ENCODE measurements at places on chromosomes 7 and 10. TPM values are rescaled to one million over a fixed set of nuclear protein-coding genes. Genes with fewer than 3 reads are reported as not detected.
A peak's percentile ranks its signal among the peaks of the same experiment; 100 is the strongest.

The ASB15 gene
- not detected for total RNA-seq

The SCIN gene
- total RNA-seq = 14.3 TPM

The HMX2 gene
- total RNA-seq = not detected

The CALML5 gene
- total RNA-seq = not detected

The PRKAR2B gene
- total RNA-seq = 7.9 TPM

The ABCA13 gene
- 0.35 TPM for total RNA-seq

The HECW1 gene
- total RNA-seq = 1.6 TPM

The PALS2 gene
- 15.6 TPM for total RNA-seq

The ALOX5 gene
- 128 TPM for total RNA-seq

The ZNF485 gene
- total RNA-seq = 3.4 TPM

GRCh38 chr7:148715027-148715426 is 16.3 kb downstream of the CUL1 start:
- DNase-seq = no peak

DNA sequence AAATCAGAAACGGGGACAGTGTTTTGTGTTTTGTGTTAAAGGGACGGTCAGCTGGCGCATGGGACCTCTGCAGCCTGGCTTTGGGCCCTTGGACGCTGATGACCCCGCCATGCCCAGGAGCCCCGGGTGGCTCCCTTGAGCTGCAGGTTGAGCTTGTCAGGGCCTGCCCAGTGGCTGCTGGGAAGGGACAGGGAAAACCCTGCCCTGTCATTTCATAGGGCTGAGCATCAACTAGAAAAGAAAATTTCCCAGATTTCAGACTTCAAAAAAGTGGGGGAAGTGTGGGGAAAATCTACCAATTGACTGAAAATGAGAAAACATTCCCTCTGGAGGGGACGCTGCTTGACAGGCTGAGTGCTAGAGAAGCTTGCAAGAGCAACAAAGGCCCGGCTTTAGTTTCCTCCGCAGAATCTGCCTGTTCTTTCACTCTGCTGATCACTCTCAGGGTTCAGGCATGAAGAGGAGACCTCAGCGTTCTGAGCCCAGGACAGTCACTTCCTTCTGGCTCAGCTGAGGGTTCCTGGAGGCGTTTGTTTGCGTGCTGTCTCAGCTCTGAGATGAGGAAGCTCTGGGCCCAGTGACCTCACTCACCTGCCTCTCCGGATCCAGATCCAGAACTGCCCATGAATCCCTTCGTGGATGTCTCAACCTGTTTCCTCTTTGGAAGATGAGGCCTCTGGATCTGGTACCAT is 18.6 kb upstream of the DNAJB6 start:
- DNase-seq = peak; percentile 69

GRCh38 chr10:133278577-133279265 is 2.1 kb upstream of the ADAM8 start:
- DNase-seq = peak; percentile 78

- DNase-seq = no peak
Measured at GRCh38 chr10:18162021-18162627, 21.9 kb downstream of the CACNB2 start.

DNA sequence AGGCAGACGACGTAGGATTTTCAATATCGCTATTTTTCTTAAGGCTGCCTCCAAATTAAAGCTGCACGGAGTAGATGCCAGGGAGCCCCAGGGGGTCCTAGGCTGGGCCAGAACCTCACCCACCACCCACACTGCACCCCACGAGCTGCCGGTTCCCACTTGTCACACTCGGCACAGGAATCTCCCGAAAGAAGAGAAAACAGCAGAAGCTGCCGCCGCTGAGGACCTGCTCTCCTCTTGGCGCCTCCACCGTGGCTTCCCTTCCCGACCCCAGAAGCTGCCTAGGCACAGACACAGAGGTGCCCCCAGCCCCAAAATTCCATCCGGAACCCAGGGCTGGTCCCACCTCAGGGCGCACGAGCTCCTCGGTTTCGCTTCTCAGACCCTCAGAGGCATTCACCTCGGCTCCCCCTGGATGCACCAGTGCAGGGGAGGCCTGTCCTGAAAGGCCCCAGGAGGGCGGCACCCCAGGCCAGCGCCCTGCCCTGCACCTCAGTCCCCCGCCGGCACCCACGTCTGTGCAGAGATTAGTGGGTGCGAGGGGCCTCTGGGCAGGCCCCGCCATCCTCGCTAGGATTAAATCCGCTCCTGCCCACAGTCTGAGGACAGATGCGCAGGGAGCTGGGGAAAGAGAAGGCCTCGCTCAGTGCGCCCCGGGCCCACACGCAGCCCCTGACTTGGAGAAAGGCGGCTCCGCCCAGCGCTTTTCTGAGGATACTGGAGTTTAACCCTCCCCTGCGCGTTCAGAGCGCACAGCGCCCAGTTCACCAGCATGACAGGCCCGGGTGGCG is 99.2 kb downstream of the PTPRN2 start:
- no peak for DNase-seq

DNA sequence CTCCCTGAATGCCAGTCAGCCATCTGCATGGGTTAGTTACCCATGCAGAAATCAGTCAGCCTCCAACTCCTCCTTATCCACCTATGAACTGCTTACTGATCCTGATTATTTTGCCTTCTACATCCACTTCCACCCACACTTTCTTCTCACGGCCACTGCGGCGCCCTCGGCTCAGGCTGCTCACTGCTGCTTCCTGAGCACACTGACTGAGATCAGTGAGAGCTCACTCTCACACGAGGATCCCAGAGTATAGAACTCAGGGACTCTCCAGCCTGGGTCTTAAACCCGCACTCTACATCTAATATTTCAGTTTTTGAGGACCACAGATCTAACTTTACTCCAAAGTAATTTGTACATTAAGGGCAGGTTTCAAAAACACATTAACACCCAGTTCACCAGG is 64.4 kb downstream of the GRB10 start:
- DNase-seq = no peak

DNA sequence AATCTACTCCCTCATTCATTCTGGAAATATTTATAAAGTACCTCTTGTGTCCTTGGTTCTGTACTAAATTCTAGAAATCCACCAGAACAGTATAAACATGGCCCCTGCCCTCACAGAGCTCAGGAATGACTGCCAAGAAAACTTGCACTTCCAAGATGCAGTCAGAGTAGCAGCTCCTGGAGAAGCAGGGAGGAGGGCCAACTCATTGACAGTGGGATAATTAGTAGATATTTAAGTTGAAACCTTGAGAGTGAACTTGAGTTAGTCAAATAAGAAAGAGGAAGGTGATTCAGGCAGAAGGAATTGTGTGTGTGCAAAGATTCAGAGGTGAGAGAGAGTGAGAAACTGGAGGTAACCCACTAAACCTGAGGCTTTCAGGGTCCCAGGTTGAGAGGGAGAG is 182.2 kb upstream of the INHBA start:
- DNase-seq = no peak

- peak; percentile 73 for DNase-seq
Measured at GRCh38 chr10:101272229-101272868, 43.1 kb upstream of the LBX1 start.

DNA sequence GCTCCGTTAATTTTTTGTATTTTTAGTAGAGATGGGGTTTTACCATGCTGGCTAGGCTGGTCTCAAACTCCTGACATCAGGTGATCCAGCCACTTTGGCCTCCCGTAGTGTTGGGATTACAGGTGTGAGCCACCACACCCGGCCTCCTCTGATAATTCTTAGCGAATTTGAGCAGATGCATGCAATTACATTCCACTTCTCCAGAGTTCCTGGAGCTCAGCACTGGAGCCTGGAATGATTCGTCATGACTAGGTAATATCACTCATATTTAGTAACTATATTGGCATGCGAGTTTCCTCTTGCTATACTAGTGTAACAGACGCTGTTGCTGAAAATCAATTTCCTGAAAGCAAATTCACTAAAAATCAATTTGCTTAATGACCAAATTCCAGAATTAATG is 86.8 kb downstream of the MKX start:
- DNase-seq = no peak

DNA sequence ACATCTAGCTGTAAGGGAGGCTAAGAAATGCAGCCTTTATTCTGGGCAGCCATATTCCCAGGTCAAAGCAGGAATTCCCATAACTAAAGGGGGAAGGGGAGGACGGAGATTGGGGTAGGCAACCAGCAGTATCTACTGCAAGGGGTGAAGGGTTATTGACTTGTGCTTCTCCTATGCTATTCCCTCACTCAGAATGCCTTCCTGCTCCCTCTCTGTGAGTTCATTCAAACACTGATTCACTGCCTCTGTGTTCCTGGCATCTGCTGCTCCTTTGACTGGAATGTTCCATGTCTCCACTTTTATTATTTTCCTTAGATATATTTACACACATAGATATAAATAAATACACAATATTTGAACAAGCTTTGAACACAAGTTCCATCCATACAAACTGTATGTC is 11.1 kb downstream of the HTR7 start:
- DNase-seq = no peak

DNA sequence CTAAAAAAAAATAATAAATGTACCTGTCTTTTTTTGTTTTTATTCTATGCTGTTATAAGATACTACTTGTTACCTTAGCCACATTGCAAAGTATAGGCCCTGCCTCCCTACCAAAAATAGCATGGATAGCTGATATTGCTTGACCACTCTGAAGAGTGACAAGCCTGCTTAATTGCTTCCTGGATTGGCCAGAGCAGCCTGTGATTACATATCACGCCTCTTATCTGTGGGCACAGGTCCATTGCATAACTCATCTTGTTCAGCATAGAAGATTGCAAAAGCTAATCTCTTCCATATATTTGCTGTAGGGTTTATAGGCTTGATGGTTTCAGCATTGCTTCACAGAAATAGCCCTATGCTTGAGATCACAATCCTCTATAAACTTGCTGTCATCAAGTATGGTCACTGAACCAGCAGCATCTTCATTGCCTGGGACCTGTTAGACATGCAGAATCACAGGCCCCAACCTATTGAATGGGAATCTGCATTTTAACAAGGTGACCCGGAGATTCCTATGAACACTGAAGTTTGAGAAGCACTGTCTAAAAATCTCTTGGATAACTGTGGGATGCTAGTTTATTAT is 280.8 kb upstream of the CDC14C start:
- DNase-seq = no peak

- DNase-seq = no peak
Measured at GRCh38 chr10:113389969-113390368, 162.9 kb upstream of the HABP2 start.

GRCh38 chr10:9670911-9671310 is 1346.8 kb upstream of the CELF2 start:
- DNase-seq = no peak

DNA sequence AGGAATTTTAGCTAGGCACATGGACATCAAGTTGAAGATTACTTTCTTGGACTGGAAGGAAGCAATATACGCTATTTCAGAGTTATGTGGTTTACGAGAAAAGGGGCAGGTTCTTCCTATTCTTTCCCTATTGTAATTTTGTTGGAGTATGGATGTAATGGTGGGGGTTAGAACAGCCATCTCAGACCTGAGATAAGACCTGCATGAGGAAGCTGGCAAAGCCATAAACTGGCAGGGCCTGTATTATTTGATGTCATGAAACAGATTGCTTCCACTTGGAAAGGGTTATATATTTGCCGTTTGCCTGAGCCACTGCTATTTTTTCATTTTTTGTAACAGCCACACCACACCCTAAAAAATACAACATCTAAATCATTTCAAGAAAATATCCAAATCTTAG is 220.5 kb upstream of the MAGI2 start:
- DNase-seq = no peak

GRCh38 chr10:73093922-73094850 is 2.5 kb downstream of the P4HA1 start:
- DNase-seq = no peak

GRCh38 chr10:63161592-63161991 is 28.5 kb downstream of the NRBF2 start:
- no peak for DNase-seq

- no peak for DNase-seq
Measured at GRCh38 chr10:100744136-100744986, 1.0 kb upstream of the PAX2 start.

DNA sequence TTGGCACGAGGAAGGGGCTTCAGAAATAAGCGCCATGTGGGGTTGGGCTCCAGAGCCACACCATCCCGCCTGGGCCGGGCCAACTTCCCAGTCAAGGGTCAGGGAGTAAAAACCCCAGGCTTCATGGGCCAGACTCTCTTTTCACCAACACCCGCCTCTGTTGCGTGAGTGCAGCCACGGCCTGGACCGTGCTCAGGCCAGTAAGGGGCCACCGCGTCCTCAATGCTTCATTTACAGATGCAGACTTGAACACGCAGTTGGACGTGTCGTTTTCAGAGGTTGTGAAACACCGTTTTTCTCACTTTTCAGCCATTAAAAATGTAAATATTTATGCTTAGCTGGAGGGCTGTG is 161.0 kb downstream of the WDR37 start:
- peak; percentile 43 for DNase-seq

DNA sequence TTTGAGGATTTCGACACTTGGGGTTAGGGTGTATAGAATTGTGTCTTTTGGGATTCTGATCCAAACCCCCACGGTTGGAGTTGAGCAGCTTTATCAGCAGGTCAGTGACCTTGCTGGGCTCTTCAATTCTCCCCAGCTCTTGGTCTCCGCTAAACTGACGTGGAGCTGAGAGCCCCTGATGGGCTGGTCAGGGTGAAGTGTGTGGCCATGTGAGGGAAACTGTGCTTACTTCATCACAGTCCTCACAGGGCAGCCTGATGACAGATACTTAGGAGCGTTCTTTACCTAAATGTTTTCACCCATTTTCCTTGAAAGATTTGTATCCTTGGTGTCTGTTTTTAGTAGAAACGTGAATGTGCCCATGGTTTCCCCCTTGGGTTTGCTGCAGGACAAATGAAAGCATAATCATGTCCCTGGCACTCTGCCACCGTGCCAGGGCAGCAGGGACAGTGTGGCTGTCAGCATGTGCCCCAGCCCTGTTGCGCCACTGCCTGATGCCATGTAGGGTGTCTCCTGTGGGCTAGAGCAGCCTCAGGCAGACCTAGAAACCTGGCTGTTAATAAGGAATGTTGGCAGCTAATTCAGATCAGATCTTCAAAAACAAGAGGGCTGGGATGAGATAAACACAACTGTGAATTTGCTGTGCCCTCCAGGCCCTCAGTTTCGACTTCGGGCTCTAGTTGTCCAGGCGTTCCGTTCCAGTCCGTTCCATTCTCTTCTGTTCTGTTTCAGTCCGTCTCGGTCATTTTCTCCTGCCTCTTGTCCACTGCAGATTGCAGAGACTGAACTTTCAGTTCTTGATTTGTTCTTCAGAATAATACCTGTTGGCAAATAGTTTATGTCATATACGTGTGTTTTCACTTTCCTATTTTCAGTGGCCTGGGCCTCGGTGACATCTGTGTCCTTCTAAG is 96.8 kb downstream of the TRRAP start:
- no peak for DNase-seq
